ENCODE measurements at places on chromosomes 11 and 22.
A peak's percentile ranks its signal among the peaks of the same experiment; 100 is the strongest.

DNA sequence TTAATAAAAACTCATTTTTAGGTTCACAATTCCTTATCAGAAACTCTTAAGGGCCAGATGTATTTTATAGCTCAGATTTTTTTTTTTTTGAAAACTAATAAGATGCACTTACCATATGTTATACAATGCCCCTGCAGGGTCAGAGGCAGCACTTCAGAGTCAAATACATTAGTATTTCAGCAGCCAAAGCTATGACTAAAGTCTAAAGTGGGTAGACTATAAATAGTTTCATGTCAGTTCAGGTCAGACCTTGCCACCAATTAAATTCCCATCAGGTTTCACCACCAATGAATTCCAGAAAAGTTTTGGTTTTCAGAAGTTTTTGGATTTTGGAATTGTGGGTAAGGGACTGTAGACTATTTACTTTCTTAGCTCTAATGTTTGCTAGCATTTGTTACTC is 75.9 kb downstream of the FAM83F start:
- no peak for DNase-seq

- DNase-seq, result no peak
These were observed 27.9 kb downstream of the PIWIL4 start for GRCh38 chr11:94595076-94595475.

DNA sequence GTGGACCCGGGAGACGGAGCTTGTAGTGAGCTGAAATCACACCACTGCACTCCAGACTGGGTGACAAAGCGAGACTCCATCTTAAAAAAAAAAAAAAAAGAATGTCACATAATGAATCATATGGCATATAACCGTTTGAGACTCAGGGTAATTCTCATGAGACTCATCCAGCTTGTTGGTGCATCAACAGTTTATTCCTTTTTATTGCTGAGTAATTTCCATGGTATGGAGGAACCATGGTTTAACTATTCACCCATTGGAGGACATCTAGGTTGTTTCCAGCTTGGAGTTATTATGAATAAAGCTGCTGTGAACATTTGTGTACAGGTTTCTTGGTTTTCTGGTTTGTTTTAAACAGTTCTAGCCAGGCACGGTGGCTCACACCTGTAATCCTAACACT is 25.3 kb downstream of the PPARA start:
- no peak for DNase-seq

- DNase-seq, result no peak
These were observed 97.3 kb downstream of the ELP4 start for GRCh38 chr11:31606893-31607292.

DNA sequence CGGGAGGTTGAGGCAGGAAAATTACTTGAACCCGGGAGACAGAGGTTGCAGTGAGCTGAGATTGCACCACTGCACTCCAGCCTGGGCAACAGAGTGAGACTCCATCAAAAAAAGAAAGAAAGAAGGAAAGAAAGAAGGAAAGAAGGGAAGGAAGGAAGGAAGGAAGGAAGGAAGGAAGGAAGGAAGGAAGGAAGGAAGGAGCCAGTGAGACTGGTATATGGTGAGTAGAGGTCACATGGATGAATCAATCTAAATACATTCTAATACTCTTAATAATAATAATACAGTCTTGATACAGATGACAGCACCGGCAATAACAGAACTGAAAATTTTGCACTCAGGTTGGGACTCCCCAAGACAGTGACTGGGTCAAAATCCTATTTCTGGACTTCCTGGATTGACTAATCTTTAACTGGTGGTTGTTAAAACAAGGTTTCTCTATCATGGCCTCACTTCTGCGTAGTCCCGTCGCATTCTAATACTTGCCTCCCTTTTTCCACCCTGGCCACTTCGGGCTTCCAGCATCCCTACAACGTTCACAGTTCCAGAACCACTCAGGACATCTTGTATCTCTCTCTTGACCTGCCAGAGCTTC is 53.5 kb upstream of the EIF3M start:
- DNase-seq, result no peak

DNA sequence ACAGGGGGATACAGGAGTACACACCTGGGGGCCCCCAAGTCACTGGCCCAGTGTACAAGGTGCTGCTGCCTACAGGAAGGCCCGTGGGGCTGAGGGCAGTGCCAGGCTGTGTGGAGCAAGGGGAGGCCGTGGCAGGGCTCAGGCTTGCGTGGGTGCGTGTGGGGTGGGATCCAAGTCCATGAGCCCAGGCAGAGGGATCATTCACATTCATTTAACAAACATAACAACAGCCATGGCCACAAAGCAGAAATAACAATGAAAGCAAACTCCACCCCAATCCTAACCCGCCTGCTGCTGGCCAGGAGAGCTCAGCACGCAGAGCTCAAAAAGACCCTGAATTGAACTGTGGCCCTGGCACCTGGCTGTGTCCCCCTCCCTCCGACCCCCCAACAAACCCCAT is 17.0 kb upstream of the SCGB1A1 start:
- no peak for DNase-seq

DNA sequence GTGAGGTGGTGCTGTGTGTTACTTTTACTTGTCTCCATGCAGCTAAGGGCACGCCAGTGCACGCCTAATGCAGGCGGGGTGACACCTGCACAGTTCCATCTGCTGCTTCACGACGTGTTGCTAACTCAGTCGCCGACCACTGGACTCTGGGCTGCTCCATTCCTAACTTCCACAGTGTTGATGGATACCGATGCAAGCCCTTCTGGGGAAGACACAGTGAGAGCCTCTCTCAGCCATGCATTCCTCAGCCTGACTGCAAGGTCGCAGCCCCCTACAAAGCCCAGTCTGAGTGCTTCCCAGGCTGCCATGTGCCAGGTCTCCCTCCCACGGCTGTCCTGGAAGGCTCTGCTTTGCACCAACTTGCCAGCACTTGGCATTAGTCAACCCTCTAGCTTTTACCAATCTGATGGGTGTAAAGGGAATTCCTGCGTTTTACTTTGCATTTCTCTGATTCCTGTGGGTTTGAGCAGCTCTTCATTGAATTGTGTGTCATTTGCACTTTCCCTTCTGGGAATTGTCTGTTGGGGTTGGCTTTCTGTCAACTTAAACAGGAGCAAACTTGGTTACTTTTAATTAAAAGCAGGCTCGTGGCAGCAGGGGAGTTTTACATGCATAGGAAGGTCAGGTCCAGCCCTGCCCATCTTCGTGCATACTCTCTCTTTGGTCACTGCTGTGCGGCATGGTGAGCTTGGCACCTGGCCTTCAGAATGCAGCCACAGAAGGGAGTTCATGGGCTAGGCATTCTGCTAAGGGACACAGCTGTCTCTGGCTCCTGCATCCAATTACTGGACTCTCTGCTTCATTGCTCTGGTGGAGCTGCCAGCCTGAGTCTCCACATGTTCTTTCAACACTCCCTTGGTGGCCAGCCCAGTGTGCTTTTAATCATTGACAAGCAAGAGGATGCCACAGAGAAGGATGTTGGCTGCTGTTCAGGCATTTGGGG is 34.6 kb upstream of the SHANK2 start:
- DNase-seq, result peak; percentile 18

- DNase-seq, result no peak
These were observed 26.6 kb downstream of the HPS5 start for GRCh38 chr11:18295316-18295715.

DNA sequence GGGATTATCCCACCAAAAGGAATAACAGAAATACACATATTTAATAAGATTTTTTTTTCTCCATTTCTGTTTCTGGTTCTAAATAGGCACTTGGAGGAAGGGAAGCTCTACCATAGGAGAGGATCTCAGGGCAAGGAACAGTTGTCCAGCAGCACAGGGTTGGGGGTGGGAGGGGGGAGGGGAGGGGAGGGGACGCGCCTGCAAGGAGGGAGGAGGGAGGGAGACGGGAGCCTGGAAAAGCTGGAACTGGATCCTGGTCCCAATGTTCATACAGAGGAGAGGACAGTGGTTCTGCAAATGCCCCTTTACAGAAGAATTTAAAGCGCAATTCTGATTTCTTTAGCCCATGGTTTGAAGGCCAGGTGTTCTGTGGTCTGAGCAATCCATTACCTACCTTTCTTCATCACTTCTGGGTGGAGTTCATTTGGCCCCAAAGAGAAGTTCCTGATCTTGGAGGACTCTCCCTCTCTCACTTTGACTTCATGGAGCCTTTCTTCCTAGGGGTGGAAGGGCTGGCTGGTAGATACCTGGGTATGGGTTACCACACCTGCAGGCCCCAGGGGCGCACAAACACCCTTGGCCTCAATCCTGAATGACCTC is 348.9 kb upstream of the NCAM1 start:
- DNase-seq, result no peak

DNA sequence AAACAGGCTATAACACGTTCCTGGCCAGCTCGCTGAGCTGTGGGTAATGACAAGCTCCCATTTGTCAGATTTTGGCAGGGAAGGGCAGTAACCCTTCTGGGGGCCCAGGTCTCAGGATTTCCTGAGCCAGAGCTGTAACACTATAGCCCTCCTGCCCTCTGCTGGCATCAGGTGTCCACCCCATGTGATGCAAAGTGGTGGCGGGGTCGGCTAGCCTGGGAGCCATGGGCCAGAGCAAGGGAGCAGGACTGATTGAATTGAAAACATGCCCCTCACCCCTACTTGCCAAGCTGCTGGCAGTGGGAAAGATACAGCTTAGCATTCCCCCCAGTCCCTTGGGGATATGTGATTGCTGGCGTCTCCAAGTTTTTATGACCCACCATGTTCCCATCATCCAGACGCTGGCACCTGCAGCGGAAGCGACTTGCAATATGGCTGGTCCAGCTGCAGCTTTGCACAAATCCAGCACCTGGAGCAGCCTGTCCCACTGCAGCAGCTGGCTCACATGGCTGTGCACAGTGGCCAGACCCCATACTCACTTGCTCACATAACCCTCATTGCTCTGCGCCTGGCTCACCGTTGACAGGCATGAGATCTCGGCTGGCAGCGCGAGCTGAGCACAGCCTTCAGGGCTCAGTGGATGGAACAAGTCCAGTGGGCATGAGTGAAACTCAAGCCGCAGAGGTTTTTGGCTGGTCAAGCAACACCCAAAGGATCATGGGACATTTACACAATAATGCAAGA is 1147.8 kb downstream of the JRKL start:
- no peak for DNase-seq

DNA sequence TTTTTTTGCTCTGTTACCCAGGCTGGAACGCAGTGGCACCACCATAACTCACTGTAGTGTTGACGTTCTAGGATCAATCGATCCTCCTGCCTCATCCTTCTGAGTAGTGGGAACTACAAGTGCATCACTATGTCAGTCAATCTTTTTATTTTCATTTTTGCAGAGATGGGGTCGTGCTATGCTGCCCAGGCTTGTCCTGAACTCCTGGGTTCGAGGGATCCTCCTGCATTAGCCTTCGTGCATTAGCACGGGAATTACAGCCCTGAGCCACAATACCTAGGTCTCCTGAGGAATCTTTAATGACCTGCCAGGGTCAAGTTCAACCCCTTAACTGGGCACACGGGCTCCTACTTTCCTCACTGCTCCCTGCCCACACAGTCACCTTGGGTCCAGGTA is 4.4 kb downstream of the APOL3 start:
- no peak for DNase-seq

Measured in COR-L47 (cell line).